ENCODE measurements at places on chromosomes 6 and 20.

DNA sequence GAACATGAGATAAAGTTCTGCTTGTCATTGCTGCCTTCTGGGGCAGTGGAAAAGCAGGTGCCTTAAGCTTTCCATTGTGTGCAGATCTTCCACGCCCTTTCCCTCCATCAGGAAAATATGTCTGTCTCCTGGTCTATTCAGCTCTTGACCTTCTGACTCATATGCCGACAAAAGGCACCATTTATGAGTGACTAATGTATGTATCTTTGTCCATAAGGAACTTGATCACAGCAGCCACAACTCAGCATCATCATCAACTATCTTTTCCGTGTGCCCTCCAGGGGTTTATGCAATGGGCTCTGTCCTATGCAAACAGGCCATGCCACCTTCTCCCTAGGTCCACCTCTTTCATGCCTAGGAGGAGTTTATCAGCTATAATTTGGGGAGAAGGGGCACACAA, 102.7 kb upstream of the QKI start:
- no peak for DNase-seq

GRCh38 chr6:169911264-169912263, 160.1 kb downstream of the ERMARD start:
- DNase-seq = no peak

GRCh38 chr6:113203715-113204110, 653.4 kb upstream of the MARCKS start:
- DNase-seq = no peak

DNA sequence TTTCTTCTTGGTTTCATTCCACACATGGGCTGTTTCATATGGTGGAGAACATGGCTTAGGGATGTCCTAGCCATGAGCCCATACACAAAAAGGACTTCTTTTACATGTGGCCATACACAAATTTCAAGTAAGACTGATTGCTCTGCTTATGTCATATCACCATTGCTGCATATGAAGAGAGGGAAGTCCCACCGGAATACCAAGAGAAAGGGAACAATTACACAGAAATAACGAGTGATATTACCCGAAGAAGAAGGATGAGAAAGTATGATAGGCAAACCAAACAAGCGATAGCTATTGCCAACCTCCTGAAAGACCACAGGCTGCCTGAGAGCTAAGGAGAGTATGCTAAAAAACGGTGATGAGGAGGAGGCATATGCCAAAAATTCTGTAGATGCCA, 70.5 kb upstream of the TNFRSF21 start:
- no peak for DNase-seq

DNA sequence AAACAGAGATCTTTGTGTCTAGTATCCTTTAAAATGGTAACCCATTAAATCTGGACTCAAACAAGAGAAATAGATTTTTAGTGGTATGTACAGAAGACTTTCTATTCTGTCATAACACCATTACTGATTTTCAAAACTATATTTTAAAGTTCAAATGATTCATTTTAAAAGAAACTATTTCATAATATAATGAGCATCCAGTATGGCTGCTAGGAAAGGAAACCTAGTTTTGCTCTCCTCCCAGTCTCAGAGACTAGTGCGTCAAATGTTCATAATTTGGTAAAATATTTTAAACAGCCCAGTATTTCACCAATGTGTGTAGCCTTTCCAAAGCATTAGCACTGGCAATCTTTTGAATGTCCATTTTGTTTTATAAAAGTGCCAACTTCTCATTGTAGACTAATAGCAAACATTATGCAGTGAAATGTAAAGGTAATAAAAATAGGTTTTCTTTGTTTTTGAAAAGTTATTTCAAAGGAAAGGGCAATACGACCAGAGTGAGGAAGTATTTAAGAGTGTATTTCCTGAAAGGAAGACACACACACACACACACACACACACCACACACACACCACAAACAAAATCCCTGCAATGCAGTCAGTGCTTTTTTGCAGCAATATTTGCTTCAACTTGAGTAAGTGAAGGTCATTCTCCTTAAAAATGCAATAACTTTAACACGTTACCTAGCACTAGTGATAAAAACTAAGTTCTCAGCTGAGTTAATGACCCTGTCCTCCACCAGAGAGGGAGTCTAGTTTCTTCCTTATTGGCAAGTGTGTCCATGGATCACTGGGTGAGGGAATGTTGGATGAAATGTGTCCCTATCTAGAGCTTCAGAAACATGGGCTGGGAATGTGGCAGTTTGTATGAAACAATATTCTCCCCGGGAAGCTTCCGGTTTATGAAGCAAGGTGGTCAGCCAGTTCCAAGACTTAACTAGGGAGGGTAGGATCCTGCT, 4.6 kb downstream of the PPP1R3G start:
- DNase-seq = no peak

DNA sequence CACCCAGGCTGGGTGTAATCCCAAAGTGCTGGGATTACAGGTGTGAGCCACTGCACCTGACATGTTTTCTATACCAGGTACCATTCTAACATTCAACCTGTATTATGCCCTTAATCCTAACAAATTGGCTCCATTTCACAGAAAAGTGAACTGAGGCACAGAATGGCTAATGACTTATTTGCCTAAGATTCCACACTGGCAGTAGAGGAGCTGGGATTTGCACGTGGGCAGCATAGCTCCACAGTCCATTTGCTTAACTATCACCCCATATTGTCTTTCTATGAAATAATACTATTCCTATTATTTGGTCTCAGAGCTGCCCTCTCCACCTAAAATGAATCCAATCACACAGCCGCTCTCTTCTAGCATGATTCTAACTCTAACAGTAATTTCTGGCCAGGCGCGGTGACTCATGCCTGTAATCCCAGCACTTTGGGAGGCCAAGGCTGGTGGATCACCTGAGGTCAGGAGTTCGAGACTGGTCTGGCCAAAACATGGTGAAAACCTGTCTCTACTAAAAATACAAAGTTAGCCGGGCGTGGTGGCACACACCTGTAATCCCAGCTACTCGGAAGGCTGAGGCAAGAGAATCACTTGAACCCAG, 23.3 kb upstream of the MYMX start:
- DNase-seq = no peak

DNA sequence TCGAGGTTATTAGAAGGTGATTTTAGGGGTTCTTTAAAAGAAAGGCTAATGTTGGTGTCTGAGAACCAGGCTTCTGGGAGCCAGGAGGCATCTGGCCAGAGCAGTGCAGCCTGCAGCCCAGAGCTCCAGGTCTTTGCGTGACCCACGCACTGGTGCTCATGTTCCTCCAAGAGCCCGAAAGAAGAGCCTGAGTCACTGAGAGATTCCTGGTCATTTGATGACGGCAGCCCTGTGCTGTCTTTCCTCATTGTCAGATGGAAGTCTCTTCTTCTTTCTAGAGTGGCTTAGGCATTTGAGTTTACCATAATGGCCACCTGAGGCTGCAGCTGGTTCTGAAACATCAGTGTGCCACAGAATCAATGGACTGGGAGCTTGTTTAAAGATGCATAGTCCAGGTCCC, 46.4 kb downstream of the CD109 start:
- no peak for DNase-seq

GRCh38 chr20:46255440-46256104, 52.7 kb downstream of the CDH22 start:
- peak; percentile 99 for DNase-seq

GRCh38 chr20:54344832-54345231, 130.6 kb upstream of the DOK5 start:
- no peak for DNase-seq

- DNase-seq = no peak
These were observed 41.9 kb upstream of the PRSS16 start for GRCh38 chr6:27205375-27206278.

DNA sequence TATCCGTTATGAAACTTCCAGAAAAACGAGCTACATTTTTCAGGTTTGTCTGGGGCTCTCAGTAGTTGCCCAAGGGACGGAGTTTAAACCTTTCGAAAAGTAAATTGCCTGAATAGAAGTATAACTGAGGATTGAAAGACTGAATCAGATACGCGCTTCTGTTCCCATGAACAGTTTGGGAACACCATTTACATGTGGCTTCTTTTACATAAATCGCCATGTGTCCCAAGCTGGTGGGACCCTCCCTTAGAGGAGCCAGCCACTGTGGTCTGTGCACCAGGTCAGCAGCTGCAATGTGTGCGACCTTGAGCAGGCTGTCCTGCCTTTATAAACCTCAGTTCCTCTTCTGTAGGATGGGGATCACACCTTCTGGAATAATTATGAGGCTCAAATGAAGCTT, 11.0 kb downstream of the ENTPD6 start:
- DNase-seq = no peak

DNA sequence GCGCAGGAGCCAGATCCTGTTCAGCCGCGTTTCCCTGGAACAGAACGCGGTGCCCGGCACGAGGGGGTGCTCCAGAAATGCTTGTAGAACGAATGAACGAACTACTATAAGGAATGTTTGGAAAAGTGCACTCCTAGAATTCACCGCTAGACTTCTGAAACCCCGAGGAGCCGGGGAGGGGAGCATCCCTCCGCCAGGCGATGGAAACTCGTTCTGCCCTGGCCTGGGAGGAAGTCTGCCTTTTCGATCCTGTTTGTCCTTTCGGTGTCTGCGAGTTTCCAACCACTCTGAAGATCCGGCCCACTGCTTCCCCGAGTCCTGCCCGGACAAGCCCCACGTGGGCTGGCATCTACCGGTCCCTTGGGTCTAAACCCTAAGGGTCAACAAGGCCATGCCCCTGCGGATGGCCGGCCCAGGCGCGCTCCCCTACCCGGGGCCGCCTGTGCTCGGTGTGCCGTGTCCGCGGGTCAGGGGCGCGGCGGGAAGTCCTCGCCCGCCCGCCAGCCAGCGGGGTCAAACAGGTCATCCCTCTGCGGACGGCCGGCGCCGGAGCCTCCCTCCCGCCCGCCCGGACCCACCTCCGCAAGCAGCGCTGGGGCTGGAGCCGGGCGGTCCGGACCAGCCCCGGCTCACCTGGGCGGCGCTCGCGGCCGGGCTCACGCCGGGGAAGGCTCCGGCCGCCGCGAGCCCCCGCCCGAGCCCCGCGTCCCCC, 526 bp downstream of the SULF2 start:
- DNase-seq = peak; percentile 86

DNA sequence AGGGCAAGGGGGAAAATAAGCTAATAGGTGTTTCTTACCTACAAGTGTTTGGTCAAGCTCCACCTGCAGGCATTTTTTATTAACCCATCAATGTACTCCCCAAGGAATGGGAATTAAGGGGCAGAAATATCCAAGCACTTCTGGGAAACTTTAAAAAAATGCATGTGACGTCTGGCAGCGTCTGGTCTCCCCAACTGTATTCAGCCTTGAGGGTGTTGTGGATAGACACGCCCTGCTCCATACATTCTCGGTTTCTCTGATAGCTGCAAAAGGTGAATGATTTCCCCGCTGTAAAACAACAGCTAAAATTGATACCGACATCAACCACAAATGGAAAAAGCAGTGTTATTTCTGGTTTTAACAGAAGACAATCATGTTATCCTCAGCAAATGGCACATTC, 2.5 kb upstream of the FOXQ1 start:
- no peak for DNase-seq

DNA sequence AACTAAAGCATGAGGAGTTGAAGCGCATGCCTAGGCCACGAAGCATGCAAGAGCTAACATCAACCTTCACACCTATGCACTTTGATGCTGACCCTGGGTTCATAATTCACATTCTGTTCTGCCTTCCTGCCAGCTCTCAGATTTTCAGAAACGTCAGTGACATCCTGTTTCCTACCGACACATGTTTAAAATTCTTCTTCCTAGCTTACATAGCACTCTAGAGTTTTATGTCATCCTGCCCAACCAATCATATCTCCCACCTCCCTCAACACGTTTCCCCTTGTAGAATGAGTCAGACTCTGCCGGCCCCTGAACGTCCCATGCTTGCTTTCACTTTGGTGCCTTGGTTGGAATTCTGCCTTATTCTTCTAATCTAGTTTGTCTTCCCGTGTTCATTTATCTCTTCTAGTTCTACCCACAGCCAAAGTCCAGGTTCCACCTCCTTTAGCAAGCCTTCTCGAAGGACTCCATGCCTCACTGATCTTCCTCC, 97.2 kb upstream of the MAP7 start:
- no peak for DNase-seq

- no peak for DNase-seq
These were observed 20.5 kb downstream of the UBE2V1 start for GRCh38 chr20:50092436-50092835.

DNA sequence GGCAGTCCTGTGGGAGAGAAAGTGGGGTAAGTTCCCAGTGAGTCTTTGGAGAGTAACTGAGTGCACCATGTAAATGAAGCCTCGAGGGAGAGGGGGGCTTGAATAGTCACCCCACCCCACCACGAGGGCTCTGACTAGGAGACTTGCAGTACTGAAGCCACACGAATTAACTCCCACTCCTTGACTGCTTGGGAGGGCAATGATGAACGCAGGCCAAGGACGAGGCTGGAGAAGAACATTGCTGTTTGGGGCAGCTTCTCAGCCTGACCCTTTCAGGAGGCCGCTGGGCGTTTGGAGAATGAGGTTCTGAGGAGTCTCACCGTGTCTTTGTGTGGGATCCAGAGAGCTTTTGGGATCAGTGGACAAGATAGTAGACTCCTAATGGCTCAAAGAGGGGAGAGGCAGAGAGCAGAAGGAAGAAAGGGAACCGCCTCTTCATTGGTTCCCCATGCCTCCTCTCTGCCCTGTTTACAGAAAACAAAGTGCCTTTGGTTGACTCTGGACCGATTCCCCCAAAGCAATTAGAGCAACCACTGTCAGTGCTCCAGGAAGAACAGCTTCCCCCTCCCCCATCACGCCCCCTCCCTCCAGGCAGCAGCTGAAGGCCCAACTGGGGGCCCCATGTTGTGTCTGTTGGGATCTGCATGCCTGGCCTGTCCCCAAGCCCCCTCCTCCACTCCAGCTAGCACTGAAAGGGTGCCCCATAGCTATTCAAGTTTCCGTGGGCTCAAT, 41.7 kb upstream of the CDKN1A start:
- no peak for DNase-seq

DNA sequence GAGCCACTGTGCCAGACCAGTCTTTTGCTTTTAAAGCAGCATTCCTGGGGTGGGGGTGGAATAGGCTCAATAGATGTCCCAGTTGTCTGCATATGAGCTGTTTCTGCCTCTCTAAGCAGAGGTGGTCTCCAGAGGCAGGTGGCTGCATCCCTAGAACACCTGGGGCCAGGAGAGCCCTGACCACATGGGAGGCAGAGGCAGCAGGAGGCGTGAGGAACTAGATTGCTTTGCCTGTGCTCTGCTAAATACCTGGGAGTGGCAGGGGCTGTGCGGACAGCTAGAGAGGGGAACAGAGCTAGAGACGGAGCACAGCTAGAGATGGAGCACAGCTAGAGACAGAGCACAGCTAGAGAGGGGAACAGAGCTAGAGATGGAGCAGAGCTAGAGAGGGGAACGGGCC, 29.1 kb upstream of the CLDN20 start:
- no peak for DNase-seq

- no peak for DNase-seq
These were observed 8.8 kb downstream of the TMEM244 start for GRCh38 chr6:129852257-129852858.

- DNase-seq = no peak
These were observed 19.4 kb downstream of the SDHAF4 start for GRCh38 chr6:70586114-70586513.

GRCh38 chr6:27238010-27238983, 9.2 kb upstream of the PRSS16 start:
- no peak for DNase-seq

DNA sequence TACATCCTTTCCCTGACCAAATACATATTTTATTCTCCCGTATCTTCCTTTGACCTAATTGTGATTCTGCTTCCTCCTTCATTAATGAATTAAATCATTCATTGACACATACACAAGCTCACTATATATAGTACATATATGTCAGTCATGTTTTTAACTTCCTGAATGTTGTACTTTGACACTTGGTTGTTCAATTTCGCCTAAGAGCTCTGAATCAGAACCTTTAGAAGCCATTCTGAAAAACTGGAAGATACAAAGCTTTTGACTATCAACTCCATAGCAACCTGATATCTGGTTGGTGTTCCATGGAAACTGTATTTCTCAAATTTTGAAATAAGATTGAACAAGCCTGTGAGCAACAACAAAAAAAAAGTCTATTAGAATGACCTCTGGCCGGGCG, 27.3 kb upstream of the HFE start:
- no peak for DNase-seq

All from NCI-H2171 treated with DMSO at 0.1 percent for 48 hours (cell line).